ENCODE measurements at places on chromosomes 7 and 10.

- DNase-seq, result no peak
Observed at GRCh38 chr10:129322933-129323820, 143.9 kb upstream of the MGMT start.

GRCh38 chr7:155971180-155971770 lies 159.0 kb upstream of the SHH start:
- DNase-seq, result no peak

- DNase-seq, result no peak
Observed at GRCh38 chr10:116364868-116365267, 40.6 kb downstream of the CCDC172 start.

DNA sequence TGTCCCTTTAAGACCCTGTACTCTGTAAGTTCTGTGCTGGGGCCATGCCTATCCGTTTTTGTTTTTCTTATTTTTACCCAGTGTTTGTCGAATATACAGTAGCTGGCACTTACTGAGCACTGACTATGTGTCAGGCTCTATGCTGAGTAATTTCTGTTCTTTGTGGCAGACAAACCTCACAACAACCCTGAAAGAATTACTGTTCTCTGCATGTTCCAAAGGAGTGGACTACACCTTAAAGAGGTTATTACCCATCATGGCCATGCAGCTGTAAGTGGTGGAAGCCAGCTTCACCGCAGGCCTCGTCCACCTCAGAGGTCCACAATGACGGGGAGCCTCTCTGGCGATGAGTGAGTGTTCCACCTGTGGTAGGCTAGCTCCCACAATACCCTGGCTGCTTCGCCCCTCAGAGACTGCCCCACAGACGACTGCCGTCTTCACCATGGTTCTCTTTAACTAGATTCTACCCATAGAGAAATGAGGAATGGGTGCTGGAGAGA lies 30.1 kb upstream of the RBM20 start:
- no peak for DNase-seq

DNA sequence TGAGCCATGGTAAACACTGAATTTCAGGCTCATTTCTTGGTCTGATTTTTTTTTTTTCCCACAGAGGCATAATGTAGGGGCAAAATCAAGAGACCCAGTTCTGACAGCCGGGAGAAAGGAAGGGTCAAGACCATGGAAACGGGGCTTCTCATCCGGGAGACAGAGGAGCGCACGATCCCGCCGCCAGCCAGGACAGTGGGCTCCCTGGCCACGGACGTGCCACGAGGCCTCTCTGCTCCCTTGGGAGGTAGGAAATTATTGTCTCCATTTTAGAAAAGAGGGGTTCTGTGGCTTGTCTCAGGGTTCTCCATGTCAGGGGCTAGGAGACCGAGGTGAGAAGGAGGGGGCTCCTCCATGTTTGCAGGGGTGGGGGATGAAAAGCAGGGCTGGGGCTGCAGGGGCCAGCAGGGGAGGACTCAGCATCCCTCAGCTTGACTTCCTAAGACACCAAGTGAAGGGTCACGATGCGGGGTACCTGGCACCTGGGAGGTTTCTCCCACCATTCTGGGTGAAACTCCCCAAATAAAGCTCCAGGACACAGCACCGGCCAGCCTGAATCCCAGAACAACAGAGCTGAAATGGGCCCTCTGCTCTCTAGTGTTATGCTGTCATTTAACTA lies 37.6 kb downstream of the PPIF start:
- no peak for DNase-seq

DNA sequence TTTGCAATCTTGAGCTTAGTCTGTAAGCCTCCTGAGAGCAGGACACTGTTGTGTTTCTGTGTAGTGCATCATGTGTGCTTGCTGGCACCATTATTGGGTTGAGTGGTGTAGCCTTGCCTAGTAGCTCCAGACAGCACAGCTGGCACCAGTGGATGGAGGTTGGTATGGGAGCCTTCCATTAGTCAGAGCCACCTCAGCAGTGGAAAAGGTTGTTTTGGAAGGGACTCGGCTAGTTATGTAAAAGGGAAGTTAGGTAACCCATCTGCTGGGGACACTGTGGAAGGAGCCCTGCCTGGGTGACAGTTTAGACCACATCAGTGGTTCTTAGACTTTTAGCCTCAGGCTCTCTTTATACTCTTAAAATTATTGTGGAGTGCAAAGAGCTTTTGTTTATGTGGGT lies 16.3 kb downstream of the MINDY4 start:
- DNase-seq, result no peak

GRCh38 chr7:104124469-104124868 lies 83.3 kb downstream of the ORC5 start:
- DNase-seq, result peak; percentile 68

DNA sequence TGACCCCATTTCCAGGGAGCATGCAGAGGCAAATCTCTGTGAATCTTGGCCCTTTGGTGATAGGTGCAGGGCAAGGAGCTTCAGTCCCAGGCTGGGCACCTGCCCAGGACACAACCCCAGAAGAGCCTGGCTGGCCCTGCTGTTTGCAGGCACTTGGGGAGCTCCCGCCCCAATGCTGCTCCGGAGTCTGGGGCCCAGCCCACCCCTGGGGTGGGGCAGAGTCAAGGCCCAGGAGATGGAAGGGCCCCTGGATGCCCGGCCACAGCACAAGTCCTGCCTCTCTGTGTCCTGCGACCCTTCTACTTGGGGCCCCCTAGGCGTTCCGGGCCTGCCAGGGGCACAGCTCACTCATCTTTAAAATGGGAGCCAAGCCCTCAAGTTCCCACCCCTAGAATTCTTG lies 24.7 kb downstream of the PDGFA start:
- DNase-seq, result no peak

- peak; percentile 24 for DNase-seq
Observed at GRCh38 chr10:78231939-78232338, 198.3 kb downstream of the RPS24 start.

DNA sequence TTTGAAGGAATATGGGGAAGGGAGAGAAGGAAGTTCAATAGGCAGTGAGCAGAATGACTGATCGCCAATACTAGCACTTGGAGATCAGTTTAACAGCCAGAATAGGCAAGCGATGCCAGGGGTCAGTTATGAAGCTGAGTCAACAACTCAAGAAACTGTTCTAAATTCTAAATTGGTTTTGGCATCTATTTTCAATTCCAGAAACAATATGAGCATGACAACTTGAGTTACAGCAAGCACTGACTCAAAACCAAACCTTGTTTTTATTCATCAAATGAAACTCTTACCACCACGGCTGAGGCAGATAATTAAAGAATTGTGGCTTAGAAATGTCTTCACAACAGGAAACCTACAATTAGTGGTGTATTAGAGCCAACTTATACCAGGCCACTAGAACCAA lies 180.5 kb upstream of the ASAH2 start:
- DNase-seq, result no peak

DNA sequence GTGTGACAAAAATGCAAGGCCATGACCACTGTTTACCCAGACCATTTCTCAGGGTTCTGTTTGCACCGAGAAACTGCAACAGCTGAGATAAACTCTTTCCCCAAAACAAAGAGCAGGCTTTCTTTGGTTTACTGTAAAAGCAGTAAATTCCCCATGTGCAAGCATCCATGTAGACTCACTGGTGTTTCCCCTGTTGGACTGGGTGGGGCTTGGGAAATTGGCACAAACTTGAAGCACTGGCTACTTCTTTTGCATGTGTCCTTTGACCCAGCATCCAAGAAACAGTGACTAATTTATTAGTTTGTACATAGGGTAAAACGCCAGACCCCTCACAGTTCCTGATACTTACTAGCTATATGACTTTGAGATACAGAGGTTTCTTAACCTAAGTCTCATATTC lies 12.3 kb downstream of the IQUB start:
- DNase-seq, result no peak

DNA sequence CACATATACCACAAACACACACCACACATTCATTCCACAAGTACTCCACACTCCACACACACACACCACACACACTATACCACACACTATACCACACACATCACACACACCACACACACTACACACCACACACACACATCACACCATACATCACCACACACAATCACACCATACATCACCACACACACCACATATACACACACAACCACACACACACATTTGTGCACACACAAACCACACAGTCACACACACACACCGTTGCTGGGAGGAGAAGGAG lies 112.8 kb downstream of the PTPN20 start:
- no peak for DNase-seq

- no peak for DNase-seq
Observed at GRCh38 chr10:69345890-69346474, 67.7 kb downstream of the HK1 start.

DNA sequence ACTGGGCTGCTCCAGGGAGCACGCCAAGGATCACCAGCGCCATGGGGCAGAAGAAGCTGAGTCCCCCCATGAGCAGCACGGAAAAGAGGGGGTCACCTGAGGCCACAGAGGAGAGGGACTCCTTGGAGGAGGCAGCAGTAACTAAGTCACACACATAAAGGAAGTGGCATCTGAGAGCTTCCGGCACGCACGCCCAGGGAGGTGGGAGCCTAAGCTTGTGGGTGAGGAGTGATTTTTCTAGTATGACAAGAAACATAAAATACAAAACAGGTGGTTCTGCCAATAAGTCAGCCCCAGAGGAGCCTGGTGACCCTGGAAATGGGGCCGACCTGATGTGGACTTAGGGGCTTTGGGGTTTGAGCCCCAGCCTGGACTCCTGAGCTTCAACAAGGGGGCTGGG lies 60.8 kb downstream of the CARD11 start:
- no peak for DNase-seq

- DNase-seq, result no peak
Observed at GRCh38 chr7:51517187-51517586, 200.6 kb upstream of the COBL start.

GRCh38 chr7:106820321-106821217 lies 44.5 kb upstream of the PIK3CG start:
- no peak for DNase-seq

DNA sequence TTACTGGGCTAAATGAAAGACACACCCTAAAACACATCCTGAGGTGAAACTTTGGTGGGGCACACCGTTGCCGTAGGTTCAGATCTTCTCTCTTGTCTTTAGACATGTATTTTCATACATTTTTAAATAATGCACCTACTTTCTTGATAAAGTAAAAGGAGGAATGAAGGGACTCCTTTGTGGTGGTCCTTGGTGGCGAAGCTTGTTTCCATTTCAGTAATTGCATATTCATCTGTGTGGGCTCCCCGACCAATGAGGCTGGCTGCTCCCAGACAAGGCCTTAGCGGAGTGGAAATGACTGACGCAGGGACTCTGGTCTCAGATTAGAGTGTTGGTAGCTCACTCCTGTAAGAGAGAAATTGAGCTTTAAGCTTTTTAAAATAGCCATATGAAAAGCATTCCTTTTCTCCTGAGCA lies 815 bp downstream of the CCSER2 start:
- peak; percentile 69 for DNase-seq

GRCh38 chr7:128855559-128855958 lies 7.1 kb upstream of the ATP6V1F start:
- DNase-seq, result no peak

- DNase-seq, result no peak
Observed at GRCh38 chr10:101238732-101239105, 9.5 kb upstream of the LBX1 start.

GRCh38 chr10:58453105-58453504 lies 59.6 kb upstream of the BICC1 start:
- DNase-seq, result no peak

- no peak for DNase-seq
Observed at GRCh38 chr10:7365027-7365745, 45.6 kb downstream of the SFMBT2 start.

DNA sequence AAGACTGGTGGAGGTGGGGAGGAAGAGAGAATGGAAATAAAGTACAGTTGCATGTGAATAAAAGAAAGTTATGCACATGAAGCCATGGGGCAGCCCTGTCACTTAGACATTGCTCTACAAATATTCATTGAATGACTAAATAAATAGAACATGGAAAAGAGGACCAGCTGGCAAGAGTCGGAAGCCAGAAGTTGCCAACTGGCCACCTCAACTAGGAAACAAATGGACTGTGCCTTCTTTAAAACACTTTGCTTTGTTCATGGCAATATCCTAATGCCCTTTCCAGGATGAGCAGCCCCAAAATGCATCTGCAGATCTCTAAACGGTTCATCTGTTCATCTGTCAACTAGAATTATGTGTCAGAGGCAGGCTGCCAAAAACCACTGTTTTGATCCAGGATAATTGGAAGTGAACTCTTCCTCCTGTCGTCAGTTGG lies 157.3 kb downstream of the NOC3L start:
- no peak for DNase-seq

DNA sequence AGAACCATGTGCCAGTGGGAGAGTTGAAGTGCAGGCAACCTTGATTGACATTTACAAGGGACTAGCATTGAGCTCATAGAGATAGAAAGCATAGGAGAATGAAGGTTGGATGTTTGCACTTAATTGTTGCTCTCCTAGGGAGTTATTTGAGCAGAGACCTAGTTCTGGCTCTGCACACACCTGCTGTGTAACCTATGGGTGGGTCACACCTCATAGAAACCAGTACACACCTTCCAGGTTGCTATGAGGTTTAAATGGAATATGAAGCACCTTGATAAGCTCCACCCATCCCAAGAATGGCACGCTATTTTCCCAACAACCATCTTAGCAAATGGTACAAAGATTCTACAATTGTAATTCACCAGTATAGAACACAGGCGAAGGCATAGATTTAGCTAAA lies 86.2 kb upstream of the AOAH start:
- DNase-seq, result no peak

- peak; percentile 37 for DNase-seq
Observed at GRCh38 chr10:121734589-121735045, 136.4 kb upstream of the FGFR2 start.

- DNase-seq, result no peak
Observed at GRCh38 chr7:78329001-78329655, 530.6 kb downstream of the PHTF2 start.

GRCh38 chr7:122616951-122617350 lies 82.0 kb downstream of the RNF133 start:
- no peak for DNase-seq

GRCh38 chr7:107173691-107174406 lies 5.0 kb downstream of the HBP1 start:
- no peak for DNase-seq

DNA sequence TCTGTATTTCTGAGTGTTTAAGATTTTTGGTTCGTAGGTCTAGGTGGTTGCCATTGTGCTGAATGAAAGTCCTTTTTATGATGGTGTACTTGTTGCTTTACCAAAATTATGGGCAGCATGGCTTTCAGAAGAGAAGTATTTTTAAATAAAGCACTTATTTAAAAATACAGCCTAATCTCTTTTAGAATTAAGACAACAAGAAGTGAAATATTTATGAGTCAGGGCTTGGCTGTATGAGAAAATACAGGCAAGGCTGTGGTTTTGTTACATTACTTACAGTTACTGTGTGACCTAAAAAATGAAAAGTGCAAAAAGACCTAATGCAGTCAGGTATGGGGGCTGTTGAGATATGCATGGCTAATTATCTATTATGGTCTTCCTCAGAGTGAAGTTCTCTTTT lies 185.2 kb upstream of the PPP1R3A start:
- no peak for DNase-seq

GRCh38 chr10:8532647-8533046 lies 478.2 kb downstream of the GATA3 start:
- no peak for DNase-seq

- no peak for DNase-seq
Observed at GRCh38 chr7:50687575-50688225, 95.0 kb downstream of the GRB10 start.

- DNase-seq, result no peak
Observed at GRCh38 chr10:1345368-1345767, 289.2 kb downstream of the WDR37 start.

GRCh38 chr10:98482096-98482495 lies 35.4 kb upstream of the HPS1 start:
- no peak for DNase-seq
